ENCODE measurements at places on chromosomes 16 and 17.

- DNase-seq, result no peak
Measured at GRCh38 chr17:1635675-1636465, 7.2 kb upstream of the SLC43A2 start.

GRCh38 chr16:10036956-10037355 is 145.3 kb downstream of the GRIN2A start:
- DNase-seq, result no peak

GRCh38 chr17:5127910-5128309 is 12.1 kb downstream of the USP6 start:
- no peak for DNase-seq

GRCh38 chr17:68749349-68750207 is 148.4 kb upstream of the FAM20A start:
- DNase-seq, result no peak

GRCh38 chr16:63714876-63715275 is 1407.0 kb downstream of the CDH11 start:
- DNase-seq, result no peak

Measured in fibroblast of skin of scalp (primary cell).